Activated CD4-positive, alpha-beta memory T cell treated with anti-CD3 and anti-CD28 coated beads, Interleukin-2, amount 10 ng/mL, durations not matched to agents 7 days and 5 days (primary cell): ENCODE measurements at places on chromosomes 11 and 22. TPM values are rescaled to one million over a fixed set of nuclear protein-coding genes. Genes with fewer than 3 reads are reported as not detected.

The OR5F1 gene
- not detected for total RNA-seq

The RIMBP3C gene
- total RNA-seq = 0.23 TPM

The OR51B5 gene
- total RNA-seq = not detected

The PSMD13 gene
- total RNA-seq = 160 TPM

The NPAS4 gene
- total RNA-seq = 0.20 TPM

The SLC29A2 gene
- 9.0 TPM for total RNA-seq

The CYTH4 gene
- total RNA-seq = 126 TPM

The ZP1 gene
- not detected for total RNA-seq

The KCNJ5 gene
- total RNA-seq = not detected

The HNRNPUL2 gene
- total RNA-seq = 65.3 TPM

The PHLDA2 gene
- total RNA-seq = 3.7 TPM

The LGALS1 gene
- 2,209 TPM for total RNA-seq

The NUP160 gene
- 52.9 TPM for total RNA-seq

The SCUBE1 gene
- total RNA-seq = 0.15 TPM

The CHRNA10 gene
- 1.6 TPM for total RNA-seq

The SLC22A12 gene
- total RNA-seq = not detected

The TREH gene
- not detected for total RNA-seq

The OR4A16 gene
- total RNA-seq = not detected

The ARHGEF17 gene
- 0.05 TPM for total RNA-seq

The KDM4E gene
- total RNA-seq = not detected

The OLFML1 gene
- not detected for total RNA-seq

The SOX6 gene
- not detected for total RNA-seq

The ANGPTL5 gene
- total RNA-seq = not detected

The ANKK1 gene
- not detected for total RNA-seq

The PRR33 gene
- total RNA-seq = 0.08 TPM

The DBX1 gene
- total RNA-seq = not detected

The MS4A3 gene
- total RNA-seq = not detected
